ENCODE measurements at places on chromosomes 16 and 17. TPM values are rescaled to one million over a fixed set of nuclear protein-coding genes. Genes with fewer than 3 reads are reported as not detected.

MTMR4 gene
- total RNA-seq = 44.5 TPM

CTRB2 gene
- total RNA-seq = not detected

SLC12A3 gene
- not detected for total RNA-seq

XAF1 gene
- 11.9 TPM for total RNA-seq

SCARF1 gene
- total RNA-seq = 0.59 TPM

GPR179 gene
- total RNA-seq = under 0.01 TPM

XYLT1 gene
- total RNA-seq = 83.9 TPM

ALOX15B gene
- total RNA-seq = not detected

CES5A gene
- total RNA-seq = not detected

TSNAXIP1 gene
- 0.32 TPM for total RNA-seq

APRT gene
- 42.2 TPM for total RNA-seq

KRTAP4-4 gene
- total RNA-seq = not detected

PERCC1 gene
- not detected for total RNA-seq

KRT31 gene
- total RNA-seq = not detected

HOXB7 gene
- 3.3 TPM for total RNA-seq

SLX4 gene
- total RNA-seq = 4.8 TPM

WSCD1 gene
- total RNA-seq = 0.05 TPM

KRTAP17-1 gene
- total RNA-seq = not detected

SKAP1 gene
- 0.28 TPM for total RNA-seq

ITGAE gene
- total RNA-seq = 9.1 TPM

ZNF213 gene
- total RNA-seq = 8.0 TPM
